ENCODE measurements at places on chromosomes 2 and 18.

- DNase-seq, result no peak
Observed at GRCh38 chr18:6941996-6942395, 175.6 kb downstream of the LAMA1 start.

DNA sequence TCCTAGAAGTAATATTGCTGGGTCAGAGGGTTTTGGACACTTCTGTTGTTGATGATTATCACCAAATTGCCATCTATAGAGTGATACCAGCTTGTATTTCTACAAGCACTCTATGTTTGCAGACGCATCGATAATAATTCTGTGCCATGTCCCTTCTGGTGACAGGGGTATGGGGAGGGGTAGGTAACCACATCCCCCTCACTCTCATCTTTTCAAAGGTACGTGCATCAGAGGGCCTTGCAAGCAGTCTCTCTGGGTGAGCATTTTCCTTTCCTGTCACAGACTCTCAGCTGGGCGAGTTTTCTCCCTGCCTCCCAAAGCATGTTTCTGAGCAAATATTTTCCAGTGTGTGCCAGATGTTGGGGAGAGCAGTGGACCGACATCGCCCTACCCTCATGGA lies 98.0 kb downstream of the SMAD7 start:
- no peak for DNase-seq

DNA sequence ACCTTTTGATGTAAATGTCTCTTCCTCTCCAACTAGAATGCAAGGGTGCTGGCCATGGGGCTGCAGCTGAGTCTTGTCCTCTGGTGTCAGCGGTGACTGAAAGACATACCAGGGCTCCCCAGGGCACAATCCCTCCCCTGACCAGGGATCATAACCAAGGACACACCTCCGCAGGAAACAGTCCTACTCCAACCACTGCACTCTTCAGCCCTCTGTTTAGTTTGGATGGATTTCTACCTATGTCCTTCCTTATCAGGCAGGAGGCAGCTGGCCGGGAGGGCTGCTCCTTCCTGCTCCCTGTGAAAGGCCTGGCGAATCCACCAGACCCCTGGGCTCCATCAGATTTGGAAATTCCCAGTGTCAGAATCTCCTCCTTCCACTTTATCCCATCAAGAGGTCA lies 185.2 kb upstream of the ID2 start:
- DNase-seq, result no peak

DNA sequence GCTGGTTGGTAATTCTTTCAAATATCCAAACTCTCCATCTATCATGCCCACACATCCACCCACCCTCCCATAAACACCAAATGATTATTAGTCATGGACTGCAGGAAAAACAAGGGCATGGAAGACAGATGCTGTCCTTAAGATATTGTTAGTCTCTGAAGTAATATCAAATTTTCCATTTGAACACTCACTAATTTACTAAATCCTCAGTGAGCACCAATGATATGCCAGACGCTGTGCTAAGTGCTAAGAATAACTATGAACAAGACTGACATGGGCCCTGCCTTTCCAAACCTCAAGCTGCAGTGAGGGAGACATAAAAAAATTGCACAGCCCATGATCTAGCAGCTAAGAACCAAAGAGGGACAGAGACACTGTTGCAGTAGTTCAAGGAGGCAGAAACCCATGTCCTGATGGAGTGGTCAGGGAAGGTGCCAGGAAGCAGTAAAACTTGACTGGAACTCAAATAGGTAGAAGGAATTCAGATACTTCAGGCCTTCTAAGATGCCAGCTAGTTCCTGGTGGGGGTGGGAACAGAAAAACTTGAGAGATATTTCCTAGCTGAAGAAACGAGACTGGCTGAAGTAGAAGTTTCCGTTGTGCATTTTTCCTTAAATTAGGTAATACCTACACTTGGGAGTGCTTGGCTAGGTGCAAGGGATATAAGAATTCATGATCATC lies 182.1 kb downstream of the OSR1 start:
- DNase-seq, result no peak

- no peak for DNase-seq
Observed at GRCh38 chr2:21928292-21928691, 804.5 kb downstream of the TDRD15 start.

- DNase-seq, result no peak
Observed at GRCh38 chr2:43280994-43281393, 54.6 kb upstream of the ZFP36L2 start.

DNA sequence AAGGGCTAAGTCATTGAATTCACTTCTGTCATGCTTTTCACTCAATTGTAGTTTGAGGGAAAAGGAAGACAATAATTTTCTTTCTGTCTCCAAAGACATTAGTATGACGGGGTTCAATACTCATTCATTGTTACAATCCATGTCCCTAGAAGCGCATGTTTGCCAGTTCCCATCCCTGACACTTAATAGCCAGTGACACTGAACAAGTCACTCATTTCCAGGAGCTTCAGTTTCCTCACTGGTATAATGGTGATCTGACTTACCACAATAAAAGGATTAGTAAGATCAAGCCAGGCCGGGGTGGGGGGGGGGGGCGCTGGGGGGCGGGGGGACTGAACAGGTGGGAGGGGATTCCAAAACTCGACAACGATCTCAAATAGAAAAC lies 144.8 kb upstream of the MAP3K20 start:
- no peak for DNase-seq

GRCh38 chr18:75162467-75162866 lies 46.5 kb downstream of the PTGR3 start:
- no peak for DNase-seq

GRCh38 chr2:207549145-207549544 lies 19.4 kb downstream of the CREB1 start:
- no peak for DNase-seq

DNA sequence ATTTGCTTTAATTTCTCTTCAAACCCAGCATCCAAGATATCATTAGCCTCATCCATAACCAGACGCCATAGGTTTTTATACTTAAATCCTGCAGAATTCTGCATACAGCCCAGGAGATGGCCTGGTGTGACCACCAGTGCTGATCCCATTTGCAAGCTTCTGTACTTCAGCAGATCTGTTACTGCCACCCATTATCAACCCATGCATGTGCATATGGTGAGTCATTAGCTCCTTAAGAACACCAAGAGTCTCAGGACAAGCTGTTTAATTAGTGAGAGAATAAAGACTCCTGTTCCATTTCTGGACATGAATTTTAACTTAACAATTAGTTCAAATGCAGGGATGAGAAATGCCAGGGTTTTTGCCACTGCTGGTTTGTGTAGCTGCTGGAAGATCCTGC lies 110.7 kb upstream of the TANK start:
- no peak for DNase-seq

GRCh38 chr2:166282154-166282553 lies 93.6 kb downstream of the SCN9A start:
- DNase-seq, result no peak

DNA sequence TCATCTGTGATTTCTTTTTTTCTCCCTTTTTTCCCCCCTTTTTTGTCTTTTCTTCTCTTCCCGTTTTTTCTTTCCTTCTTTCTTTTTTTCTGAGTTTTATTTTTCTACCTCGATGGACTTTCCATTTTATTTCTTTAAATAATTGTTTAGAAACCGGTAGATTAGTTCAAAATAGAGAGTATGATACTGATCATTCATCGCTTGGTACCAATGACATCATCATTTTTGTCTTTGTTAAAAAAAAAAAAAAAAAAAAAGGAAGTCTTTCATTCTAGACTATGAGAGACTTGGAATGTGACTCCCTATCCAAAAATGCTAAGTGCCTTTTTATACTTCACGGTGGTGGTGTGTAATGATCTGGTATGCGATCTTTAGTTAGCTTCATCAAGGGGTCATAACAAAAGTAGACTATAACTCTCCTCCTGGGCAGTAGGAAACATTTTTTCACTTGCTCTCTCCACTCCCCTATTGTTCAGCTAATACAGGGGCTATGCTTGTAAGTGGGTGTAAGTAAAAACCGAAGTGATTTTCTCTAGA lies 1517.5 kb upstream of the ZEB2 start:
- no peak for DNase-seq

GRCh38 chr18:37242091-37242490 lies 323.5 kb downstream of the CELF4 start:
- DNase-seq, result no peak

- DNase-seq, result no peak
Observed at GRCh38 chr2:54723996-54724559, 616 bp downstream of the EML6 start.

- no peak for DNase-seq
Observed at GRCh38 chr2:96344011-96344410, 8.4 kb downstream of the NCAPH start.

DNA sequence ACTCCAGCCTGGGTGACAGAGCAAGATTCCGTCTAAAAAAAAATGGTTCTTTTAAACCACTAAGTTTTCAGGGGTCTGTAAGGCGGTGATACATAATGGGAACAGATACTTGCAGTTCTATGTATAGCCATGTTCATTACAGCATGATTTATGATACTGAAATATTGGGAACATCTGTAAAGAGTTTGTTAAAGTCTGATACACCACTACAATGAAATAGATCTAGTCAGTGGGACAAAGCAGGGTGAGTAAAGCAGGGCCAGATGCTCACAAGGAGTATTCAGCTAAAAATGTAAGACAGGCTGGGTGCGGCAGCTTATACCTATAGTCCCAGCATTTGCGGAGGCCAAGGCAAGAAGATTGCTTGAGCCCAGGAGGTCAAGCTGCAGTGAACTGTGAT lies 6.2 kb upstream of the ING5 start:
- no peak for DNase-seq

- peak; percentile 12 for DNase-seq
Observed at GRCh38 chr2:53843595-53843994, 16.2 kb downstream of the GPR75 start.

DNA sequence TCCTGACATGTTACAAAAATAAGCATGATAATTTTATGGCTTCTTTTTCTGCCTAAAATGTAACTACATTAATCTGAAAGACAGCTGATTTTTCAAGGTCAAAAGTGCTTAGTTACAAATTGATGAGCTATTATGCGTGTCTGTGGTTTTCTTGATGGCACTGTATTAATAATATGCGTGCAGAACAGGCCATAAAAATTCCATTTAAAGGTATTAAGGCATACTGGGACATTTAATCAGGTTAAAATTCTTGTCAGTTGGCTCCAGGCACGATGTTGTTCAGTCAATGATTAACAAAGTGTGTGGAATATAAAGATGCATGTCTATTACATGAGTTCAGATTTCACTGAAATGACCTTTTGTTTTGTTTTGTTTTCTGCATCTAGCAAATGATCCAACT lies 420.1 kb upstream of the ZNF804A start:
- DNase-seq, result no peak

- DNase-seq, result no peak
Observed at GRCh38 chr2:221850076-221850475, 278.0 kb upstream of the EPHA4 start.

- peak; percentile 85 for DNase-seq
Observed at GRCh38 chr2:196131384-196131937, 39.9 kb downstream of the STK17B start.

- no peak for DNase-seq
Observed at GRCh38 chr2:15842758-15843666, 97.3 kb upstream of the MYCN start.

DNA sequence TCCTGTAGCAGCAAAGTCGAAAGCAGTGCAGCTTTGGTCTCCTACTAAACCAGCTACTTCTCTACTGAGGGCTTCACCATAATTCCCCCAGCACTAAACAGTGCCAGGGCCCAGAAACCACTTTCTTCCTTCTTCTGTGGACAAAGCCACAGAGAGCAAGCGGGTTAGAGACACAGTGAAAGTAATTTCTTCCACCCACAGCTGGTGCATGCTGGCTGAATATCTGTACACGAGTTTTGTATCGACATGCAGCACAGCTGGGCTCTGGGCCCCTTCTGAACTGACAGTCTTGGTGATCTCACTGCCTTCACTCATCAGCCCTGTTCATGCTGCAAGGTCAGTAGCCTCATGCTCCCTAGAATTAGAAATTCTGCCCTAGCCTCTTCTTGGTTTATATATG lies 74.0 kb upstream of the SULT1C3 start:
- DNase-seq, result no peak

DNA sequence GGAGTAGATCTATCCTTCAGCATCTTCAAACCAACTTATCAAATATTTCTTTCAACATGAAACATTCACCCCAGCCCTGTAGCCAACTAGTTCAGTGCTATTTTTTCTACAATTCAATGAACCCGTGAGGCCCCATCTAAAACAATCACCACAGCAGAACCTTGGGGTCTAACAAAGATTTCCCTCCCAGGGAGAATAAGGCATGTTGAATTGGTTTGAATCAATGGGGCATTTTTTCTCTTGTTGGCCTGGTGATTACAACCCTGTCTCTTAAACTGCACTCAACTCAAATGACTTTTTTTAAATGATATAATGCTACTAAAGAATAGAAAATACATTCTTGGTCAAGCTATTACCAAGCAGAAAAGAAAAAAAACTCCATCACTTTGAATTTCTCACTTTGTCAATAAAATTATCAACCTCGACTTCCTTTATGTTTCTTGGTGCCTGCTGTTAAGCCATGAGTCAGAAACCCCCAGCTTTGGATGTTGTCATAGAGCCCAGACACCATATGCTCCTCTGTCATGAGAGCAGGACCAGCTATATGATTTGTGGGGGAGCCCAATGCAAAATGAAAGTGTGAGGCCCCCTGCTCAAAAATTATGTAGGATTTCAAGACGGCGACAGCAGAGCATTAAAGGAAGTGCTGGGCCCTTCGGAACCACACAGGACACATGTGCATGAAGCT lies 282.4 kb downstream of the MEIS1 start:
- no peak for DNase-seq

- peak; percentile 41 for DNase-seq
Observed at GRCh38 chr2:38619458-38620164, 16.9 kb upstream of the HNRNPLL start.

DNA sequence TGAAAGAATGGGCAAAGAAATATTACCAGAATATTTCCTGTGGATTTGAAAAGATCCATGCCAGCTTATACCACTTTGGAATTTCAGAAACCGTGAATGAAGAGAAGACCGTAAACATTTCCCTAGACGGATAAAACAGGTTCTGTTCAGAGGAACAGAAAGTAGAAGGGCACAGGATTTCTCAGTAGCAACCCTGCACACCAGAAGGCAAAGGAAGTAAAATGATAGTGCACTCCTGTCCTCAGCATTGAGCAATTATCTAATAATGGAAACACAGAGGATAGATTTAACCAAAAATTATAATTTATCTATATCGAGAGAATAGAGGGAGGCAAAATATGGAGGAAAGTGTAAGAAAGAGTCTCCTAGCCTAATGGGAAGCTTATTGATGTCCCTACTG lies 87.0 kb upstream of the ITGA6 start:
- no peak for DNase-seq

GRCh38 chr2:45793305-45793962 lies 142.0 kb downstream of the PRKCE start:
- no peak for DNase-seq

DNA sequence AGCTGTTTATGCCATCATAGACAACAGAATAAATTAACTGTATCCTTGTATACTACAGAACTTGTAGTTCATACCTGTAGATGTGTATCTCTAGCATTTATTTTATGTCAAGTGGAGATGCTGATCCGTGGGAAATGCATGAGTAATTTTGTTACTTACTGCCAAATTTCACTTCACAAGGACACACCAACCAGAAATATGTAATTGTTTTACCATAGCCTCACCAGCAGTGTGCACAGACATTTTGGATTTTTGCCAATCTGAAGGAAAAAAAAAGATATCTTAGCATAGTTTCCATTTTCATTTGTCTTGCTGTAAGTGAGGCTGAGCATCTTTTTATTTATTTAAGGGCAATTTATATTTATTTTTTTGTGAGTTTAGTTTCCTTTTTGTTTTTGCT lies 265.1 kb upstream of the OSR1 start:
- DNase-seq, result no peak
